ENCODE measurements at places on chromosomes 7 and 10.

DNA sequence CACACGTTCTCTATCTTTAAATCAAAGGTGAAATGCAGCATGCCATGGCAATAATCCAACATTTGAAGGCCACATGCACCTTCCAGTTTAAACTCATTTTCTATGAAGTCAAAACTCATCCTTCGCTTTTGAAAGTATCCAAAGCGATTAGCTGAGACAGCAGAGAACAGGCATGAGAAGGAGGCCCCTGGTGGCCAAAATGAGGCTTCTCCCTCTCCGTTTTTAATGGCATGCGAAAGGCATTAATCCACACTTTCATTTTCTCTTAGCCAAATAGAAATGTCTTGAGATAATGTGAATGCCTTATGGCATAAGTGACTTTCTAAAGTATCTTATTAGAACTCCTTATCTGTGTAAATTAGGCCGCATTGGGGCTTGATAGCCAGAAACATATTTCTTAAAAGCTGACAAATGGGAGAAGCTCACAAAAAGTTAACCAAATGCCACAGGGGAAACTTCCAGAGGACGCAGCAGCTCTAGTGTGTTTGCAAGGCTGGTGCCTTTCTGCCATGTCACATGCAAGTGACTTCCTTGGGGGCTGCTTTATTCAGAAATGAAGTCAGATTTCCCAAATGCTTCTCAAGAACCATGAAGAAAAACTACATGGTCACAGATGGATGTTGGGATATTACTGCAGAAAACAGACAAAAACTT, 1189.6 kb downstream of the SORCS1 start:
- no peak for DNase-seq

GRCh38 chr7:41709621-41710020, 6.7 kb upstream of the INHBA start:
- no peak for DNase-seq

- DNase-seq, result no peak
Observed at GRCh38 chr7:55121249-55121648, 102.4 kb downstream of the EGFR start.

DNA sequence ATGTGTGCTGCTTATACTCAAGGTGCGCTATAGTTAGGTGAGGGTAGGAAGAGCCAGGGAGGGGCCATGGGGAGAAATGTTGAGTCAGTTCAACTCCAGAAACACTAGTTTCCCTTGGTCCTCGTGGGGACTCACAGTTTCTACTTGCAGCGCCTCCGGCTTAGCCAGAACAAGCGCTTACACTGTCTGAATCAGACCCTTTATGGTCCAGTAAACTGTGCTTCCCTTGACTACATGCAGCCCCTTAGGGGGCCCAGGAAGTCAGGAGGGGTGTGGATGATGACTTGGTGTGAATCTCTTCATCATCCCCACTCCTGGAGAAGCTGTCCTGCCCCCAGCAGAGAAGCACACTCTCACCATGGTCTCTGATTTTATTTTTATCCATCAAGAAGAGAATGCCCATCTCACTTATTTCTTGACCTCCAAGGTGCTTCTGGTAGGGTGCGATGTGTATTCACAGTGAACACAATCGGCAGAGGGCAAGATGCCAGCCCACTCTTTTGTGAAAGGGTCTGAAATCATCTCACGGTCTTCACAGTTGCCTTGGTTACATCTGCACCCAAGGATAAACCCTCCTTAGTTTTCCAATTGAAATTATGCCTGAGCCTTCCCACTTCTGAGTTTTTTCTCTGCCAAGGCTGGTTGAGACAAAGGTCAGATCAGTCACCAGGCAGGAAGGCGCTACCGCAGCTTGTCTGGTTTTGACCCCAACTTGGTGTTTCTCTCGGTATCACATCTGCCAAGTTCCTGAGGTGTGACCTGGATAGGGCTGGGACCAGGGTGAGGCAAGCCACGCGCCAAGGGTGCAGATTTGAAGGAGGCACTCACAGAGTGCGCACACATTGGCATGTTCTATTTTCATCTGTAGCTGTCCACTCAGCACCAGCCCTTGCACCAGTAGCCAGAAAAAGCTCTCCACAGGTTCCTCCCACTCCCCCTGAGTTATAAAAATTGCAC, 62.7 kb upstream of the LRRC4 start:
- DNase-seq, result no peak

- no peak for DNase-seq
Observed at GRCh38 chr10:20004087-20004523, 187.9 kb downstream of the PLXDC2 start.

DNA sequence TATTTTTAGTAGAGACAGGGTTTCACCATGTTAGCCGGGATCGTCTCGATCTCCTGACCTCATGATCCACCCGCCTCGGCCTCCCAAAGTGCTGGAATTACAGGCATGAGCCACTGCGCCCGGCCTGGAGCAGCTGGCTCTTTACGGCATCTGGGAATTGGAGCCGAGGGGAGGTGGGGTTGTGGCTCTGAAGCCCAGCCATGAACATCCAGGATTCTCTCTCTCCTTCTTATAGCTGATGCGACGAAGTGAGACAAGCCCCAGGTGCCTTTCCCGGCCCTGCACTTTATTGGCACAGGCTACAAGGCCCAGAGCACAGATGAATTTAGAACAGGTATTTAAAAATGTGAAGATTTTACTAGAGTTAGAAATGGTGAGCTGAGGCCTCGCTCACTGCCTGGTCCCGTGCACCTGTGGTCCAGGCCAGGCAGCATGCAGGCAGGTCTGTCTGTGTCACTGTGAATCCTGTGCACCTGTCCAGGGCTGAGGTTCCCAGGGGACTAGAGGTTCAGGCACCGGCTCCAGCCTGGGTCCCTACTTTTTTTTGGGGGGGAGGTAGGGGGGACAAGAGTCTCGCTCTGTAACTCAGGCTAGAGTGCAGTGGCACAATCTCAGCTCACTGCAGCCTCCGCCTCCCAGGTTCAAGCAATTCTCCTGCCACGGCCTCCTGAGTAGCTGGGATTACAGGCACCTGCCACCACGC, 379.7 kb upstream of the FOXK1 start:
- no peak for DNase-seq

DNA sequence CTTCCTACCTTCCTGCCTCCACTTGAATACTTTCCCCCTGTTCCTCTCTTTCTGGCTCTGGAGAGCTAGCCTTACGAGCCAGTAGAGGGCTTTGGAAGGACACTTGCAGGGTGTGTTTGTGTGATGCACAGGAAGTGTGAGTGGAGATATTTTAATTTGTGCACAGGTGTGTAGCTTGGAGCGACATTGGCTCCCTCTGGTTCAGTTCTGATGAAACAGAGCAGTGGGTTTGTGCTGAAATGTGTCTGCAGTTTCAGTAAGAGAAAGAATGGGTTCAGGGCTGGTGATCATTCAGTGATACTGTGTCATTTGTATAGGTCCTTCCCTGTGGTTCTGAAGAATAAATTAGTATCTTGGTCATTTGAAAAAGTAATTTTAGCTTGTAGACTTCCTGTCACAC, 86.9 kb downstream of the SND1 start:
- DNase-seq, result no peak

DNA sequence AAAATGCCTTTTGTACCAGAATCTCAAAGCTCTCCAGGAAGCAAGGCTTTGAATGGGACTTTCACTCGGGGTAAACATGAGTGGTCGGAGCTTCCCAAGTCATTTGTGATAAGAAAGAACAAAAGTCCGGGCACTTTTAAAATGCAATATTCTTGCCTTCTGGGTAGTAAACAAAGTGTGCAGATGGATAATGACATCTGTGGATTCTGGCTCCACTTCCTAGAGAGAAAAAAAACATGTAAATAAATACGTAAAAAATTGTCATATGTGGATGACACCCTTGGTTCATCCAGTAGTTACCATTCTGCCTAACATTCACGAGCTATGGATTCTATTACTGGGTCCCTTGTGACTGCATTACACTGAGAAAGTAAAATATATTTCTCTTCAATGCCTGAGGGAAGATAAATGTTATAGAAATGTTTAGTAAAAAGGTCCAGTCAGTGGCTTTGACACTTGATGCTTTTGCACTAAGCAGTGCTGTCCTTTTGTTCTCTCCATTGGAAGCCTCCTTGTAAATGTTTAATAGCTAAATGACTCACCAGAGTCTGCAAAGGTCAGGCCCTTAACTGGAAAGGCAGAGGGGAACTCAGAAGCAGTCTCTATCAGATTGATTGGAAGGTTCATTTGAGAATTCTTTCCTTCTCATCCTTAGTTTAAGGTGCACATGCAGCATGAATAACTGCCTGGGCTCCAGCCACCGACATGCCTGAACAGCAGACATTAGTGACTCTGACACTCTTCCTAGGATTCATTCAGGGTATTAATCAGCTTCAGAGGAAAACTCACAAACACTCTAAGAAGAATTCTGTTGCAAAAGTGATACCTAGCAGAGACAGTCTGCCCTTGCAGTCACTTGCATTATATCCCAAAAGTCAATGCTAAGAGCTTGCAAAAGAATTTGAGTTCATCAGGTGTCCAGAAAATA, 11.7 kb upstream of the EDRF1 start:
- DNase-seq, result no peak

- no peak for DNase-seq
Observed at GRCh38 chr10:14570800-14571199, 203.9 kb downstream of the FAM107B start.

- DNase-seq, result no peak
Observed at GRCh38 chr7:81268551-81268950, 349.7 kb upstream of the SEMA3C start.

- DNase-seq, result no peak
Observed at GRCh38 chr7:158811894-158812293, 17.4 kb downstream of the ESYT2 start.

DNA sequence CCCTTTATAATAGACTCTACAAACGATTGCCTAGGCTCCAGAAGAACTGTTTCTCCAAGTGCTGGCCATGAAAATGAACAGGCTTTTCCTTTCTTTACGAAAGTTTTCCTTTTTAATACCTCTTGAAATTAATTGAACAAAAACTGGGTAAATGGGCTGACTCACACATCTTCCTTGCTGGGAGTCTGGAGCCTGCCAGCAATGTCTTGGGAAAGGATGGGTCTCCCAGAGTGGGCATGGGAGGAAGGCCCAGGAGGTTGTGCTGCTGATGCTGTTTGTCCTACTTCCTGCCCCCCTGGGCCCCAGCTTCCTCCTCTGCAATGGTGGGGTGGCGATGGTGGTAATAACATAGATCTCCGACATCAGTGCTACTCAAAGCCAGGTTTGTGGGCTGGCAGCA, 174.1 kb downstream of the RPS24 start:
- DNase-seq, result no peak

DNA sequence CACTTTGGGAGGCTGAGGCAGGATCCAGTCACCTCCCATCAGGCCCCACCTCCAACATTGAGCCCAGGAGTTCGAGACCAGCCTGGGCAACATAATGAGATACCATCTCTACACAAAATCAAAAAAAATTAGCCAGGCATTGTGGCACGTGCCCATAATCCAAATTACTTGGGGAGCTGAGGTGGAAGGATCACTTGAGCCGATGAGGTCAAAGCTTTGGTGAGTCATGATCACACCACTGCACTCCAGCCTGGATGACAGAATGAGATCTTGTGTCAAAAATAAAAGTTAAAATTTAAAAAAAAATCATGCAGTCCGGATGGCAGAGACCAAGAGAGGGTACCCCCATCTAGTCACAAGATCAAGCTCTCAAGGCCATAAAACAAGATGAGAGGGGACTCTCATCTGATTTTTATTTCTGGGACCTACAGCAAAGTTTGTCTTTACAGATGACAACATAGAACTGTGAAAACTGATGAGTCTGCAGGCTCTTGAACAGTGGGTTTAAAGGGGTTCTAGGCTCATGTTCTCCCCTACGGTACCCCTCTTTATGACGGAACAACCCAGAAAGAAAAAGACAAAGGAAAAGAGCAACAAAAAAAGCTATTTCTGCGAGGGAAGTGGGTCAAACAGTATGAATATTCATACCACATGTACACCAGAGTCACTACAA, 28.9 kb upstream of the CREB3L2 start:
- DNase-seq, result no peak

- no peak for DNase-seq
Observed at GRCh38 chr10:43863859-43864591, 215.3 kb upstream of the ZNF32 start.

DNA sequence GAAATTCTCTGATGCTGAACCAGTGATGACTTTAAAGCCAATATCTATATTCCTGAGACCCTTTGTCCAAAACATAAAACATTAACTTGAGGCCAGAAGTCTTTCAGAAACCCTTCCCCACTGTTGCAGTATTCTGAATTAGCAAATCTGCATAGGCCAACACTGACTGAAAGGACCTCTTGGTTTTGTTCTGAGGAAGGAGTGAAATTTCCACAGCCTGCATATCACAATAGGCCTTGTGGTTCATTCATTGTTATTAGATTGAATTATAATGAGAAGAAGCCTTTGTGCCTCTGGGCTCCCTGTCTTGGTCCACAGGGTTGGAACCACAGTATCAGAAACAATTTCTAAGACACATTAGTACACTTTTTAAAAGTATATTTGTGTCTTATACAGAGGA, 90.3 kb downstream of the CCNY start:
- DNase-seq, result no peak

DNA sequence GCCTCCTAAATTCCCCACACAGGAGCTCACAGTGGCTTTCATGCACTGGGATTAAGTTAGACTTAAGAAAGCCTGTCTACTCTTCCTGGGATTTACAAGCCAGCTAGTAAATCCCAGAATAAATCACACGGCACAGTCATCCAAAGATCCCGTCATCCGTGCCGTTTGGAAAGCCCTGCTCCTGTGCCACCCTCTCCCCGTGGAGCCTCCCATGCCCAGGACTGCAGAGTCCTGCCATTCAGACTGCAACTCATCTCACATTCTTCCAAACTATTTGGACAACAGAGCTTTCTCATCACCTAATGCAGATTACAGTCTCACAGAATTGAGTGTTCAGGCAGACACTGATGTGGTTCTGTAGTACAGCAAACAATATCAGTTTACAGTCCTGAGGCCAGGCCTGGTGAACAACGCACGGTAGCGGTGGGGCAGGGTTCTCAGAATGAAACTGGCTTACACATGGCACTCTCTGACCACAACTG, 166.5 kb downstream of the EGFR start:
- DNase-seq, result no peak

DNA sequence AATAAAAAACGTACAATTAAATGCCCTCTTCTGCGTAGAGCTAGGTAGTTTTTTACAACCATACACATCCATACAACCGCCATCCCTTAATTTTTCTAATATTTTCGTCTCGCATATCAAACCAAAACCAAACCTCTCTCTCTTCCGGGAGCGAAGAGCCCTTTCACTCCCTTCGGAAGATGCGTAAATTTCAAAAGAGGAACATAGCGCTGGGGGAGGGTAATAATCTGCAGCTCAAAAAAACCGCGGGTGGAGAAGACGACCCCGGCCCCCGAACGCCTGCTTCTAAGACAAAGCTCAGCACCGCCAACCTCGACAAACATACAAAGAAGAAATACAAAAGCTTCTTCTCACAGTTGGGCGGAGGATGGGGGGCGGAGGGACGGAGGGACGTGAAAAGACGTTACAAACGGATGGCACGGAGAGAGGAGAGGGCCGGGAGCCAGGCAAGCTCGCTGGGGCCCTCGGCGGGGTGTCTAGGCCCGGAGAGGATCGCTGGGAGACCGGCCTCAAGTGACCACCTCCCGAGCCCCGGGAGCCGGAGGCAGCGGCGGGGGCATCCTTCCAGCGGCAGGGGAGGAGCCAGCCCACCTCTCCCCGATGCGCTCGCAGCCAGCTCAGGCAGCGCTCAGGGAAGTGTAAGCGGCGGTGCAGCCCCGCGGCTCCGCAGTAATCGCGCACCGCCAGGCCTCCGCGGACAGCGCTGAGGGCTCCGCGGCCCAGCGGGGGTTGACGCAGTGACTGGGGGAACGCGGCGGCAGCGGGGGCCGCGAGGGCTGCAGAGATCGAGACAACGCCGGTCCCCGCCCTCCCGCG, 851 bp downstream of the MKRN1 start:
- DNase-seq, result no peak

All from iPS DF 6.9 (cell line).